Stimulated activated CD4-positive, alpha-beta T cell treated with anti-CD3 and anti-CD28 coated beads, Interleukin-1b, Interleukin-23, amount 100 ng/mL, for 1 hour (primary cell): ENCODE measurements at places on chromosomes 1 and 21.

DNA sequence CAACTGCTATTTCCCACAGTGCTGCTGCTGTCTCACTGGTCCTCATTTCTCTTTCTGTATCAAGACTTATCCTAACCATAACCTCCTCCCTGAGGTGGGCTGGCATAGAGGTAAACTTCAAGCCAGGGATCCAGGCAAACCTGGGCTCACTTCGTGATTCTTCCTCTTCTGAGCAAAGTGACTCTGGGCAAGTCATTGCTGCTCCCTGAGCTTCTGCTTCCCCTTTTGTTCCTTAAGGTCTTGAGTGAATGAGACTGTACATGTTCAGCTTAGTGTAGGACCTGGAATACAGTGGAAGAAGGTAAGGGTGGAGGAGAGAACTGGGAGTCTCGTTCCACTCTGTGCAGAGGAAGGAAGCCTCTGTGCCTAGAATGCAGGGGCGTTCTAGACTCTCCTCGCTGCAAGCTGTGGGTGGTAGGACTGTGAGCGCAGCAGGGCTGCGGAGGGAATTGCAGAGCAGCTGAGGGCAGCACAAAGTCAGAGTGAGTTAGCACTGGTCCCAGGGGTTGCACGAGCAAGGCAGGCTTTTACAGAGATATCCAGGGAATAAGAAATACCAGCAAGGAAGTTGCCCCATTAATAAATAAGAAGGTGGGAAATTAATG is 11.4 kb upstream of the ERI3 start:
- no peak for DNase-seq

- no peak for DNase-seq
Measured at GRCh38 chr1:33393991-33394390, 36.9 kb downstream of the PHC2 start.

- no peak for DNase-seq
Measured at GRCh38 chr21:15415541-15416261, 314.1 kb upstream of the USP25 start.

GRCh38 chr1:12574757-12575139 is 43.3 kb downstream of the DHRS3 start:
- no peak for DNase-seq

DNA sequence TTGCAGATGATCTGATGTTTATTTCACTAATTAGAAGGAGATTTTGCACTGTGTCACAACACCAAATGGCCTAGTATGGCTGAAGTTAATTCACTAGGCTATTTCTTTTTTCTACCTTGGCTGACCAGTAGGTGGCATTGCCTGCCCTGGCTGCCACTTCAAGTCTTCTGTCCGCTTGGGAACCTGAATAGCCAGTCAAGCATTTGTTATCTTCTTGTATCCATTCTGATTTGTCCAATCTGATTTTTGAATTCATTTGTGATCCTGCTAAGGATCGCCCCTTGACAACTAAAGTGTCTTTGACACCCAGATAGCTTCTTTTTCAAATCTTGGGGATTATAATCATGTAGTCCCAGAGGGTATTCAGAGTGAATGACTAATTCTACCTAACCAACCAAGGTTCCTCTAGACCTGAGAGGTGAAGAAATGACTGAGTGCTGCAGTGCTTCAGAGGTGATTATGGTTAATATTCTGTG is 99.4 kb downstream of the GIPC2 start:
- DNase-seq, result no peak

GRCh38 chr1:214546886-214547641 is 4.3 kb downstream of the PTPN14 start:
- DNase-seq, result no peak

DNA sequence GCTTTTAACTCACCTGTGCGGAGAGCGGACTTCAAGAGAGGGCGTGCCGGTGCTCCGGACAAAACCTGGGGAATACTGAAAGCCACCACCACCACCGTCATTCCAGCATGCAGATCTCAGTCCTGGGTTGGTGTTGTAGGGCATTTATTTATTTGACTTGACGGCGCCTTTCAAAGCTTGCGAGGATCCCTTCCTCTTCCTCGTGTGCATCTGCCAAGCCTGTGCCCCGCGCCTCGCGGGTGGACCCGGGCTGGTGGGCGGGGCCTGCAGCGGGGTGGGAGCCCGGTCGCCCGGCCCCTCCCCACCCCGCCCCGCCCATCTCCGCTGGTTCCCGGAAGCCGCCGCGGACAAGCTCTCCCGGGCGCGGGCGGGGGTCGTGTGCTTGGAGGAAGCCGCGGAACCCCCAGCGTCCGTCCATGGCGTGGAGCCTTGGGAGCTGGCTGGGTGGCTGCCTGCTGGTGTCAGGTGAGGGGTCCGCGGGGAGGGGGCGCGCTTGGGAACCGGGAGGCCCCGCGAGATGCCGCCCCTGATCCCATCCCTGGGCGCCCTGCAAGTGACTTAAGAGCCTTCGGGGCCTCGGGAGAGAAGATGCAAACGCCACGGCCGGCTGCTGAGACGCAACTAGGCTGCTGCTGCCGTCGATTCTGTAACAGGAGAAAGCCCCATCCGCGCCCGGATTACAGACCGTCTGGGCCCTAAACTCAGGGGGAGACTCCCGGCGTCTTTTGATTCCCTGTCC is at the start of gene IL10RB:
IL10RB (plus strand) TSS at position 318 of the 739 bp plus-strand sequence; CDS start at position 417, 99 bp downstream.
- peak; percentile 29 for DNase-seq

DNA sequence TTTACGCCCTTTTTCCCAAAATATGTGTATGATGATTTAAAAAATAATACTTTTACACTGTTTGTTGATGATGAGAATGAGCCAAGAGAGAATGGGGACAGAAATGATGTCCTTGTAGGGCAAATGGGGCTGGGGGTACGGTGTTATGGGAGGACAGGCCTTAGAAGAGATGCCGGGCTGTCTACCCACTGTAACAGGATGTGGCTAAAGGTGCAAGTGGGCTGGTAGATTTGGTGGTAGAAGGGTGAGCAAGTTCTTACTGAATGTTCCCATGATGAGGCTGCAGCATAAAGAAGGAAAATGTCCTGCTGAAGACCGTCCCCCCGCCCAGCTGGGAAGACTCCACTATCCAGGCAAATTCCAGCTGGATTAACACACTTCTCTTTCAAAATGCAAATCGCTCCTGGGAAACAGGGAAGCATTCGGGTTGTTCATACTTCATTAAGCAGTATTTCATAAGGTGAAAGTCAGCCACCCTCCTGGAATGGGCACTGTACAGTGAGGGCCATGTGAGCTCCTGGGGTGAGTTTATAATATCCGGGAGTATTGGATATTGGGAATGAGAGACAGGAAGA is 14.0 kb downstream of the GPA33 start:
- no peak for DNase-seq
